ENCODE measurements at places on chromosomes 12 and 14.

- no peak for DNase-seq
Measured at GRCh38 chr12:49809381-49809905, 18.8 kb downstream of the NCKAP5L start.

DNA sequence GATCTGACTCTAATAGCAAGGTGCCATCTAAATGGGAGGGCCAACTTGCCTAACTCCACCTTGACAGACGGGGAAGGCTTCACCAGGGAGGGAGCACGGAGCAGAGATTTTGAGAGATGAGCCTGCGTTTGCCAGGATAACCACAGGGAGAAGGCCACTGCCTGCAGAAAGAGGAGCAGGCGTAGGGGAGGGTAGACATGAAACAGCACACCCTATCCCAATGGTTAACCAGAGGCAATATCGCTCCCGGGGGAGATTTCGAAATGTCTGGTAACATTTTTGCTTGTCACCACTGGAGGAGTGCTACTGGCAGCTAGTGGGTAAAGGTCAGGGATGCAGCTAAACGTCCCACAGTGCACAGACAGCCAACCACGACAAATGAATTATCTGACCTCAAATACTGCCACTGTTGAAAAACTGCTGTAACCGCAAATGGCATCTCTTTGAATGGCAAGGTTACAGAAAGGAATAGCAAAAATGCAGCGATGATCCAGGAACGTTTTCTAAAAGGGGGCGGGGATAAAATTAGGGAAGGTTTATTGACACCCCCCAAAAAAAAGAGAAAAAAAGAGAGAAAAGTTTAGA lies 126.0 kb upstream of the ATF7IP start:
- no peak for DNase-seq

- DNase-seq = no peak
Measured at GRCh38 chr12:26863515-26863914, 30.5 kb upstream of the ITPR2 start.

DNA sequence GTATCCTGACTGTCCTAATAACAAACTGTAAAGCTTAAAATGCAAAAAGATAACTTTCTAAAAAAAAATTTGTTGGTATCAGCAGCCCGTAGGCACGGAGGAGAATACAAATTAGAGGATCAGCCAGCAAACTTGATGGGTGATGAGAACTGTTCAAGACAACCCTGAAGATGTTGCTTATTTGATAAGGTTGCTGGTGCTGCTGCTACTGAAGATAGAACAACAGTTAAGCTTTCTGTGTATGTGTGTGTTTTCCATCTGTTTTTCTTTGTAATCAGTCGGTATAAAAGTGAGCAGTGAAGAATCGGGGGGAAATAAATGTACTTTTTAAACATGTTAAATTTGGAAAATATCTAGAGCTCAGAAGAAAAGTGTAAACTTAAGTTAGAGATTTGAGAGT lies 67.4 kb upstream of the POC1B start:
- DNase-seq = no peak

GRCh38 chr12:92989715-92990484 lies 60.8 kb upstream of the EEA1 start:
- DNase-seq = no peak
